ENCODE measurements at places on chromosomes 6 and 20.

GRCh38 chr6:40912158-40912946 lies 126.7 kb downstream of the UNC5CL start:
- peak; percentile 10 for DNase-seq

- DNase-seq, result no peak
Measured at GRCh38 chr20:6692566-6693173, 74.8 kb upstream of the BMP2 start.

DNA sequence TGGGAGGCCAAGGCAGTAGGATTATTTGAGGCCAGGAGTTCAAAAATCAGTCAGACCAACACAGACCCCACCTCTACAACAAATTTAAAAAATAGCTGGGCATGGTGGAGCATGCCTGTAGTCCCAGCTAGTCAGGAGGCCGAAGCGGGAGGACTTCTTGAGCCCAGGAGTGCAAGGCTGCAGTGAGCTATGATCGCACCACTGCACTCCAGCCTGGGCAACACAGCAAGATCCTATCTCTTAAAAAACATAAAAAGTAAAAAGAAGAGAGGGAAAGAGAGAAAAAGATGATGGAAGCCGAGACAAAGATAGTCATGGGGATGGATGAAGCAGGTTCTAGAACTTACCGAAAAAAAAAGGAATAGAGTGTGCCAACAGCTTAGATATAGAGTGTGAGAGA lies 25.8 kb upstream of the RPP40 start:
- no peak for DNase-seq

- DNase-seq, result no peak
Measured at GRCh38 chr6:84050408-84050807, 16.8 kb downstream of the MRAP2 start.

DNA sequence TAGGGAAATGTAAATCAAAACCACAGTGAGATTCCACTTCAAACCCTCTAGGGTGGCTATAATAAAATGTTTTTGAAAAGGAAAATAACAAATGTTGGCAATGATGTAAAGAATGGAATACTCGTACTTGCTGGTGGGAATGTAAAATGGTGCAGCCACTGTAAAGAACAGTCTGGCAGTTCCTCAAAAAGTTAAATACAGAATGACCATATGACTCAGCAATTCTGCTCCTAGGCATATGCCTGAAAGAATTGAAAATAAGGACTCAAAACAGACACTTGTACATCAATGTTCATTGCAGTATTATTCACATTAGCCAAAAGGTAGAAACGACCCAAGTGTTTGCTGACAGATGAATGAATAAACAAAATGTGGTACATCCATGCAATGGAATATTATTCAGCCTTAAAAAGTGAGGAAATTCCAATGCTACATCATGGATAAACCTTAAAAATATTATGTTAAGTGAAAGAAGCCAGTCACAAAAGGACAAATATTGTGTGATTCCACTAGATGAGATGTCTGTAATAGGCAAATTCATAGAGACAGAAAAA lies 10.2 kb upstream of the RNF114 start:
- DNase-seq, result no peak

- no peak for DNase-seq
Measured at GRCh38 chr20:53699085-53699674, 105.5 kb upstream of the ZNF217 start.

GRCh38 chr20:61451009-61451408 lies 198.9 kb downstream of the CDH4 start:
- DNase-seq, result no peak

DNA sequence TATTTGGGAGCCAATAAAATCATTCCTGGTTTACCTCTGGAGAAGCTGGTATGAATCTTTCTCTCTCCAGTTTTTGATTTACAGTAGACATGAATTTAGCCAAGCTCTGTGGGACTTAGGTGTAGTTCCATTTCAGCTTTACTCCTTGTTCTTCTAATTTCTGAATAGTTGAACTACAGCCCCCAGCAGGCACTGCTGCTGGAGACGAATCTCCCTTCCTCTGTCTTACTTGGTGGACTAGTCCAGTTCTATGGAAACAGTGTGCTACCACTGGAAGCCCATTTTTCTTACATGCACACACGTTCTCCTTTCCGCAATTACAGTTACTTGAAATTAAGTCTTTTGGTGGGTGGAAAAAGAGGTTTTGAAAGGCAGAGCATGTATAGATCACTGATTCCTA lies 42.3 kb downstream of the RALGAPB start:
- no peak for DNase-seq

GRCh38 chr6:169950558-169950957 lies 199.1 kb downstream of the ERMARD start:
- peak; percentile 57 for DNase-seq

GRCh38 chr6:31299511-31299910 lies 27.6 kb upstream of the HLA-C start:
- no peak for DNase-seq

GRCh38 chr20:32603046-32603726 lies 18.1 kb upstream of the NOL4L start:
- peak; percentile 84 for DNase-seq

Measured in OCI-LY7 (cell line).